Stimulated activated CD4-positive, alpha-beta T cell treated with anti-CD3 and anti-CD28 coated beads, Interleukin-2, amount 100 ng/mL, for 4 hours (primary cell): ENCODE measurements at places on chromosomes 12 and 14.

DNA sequence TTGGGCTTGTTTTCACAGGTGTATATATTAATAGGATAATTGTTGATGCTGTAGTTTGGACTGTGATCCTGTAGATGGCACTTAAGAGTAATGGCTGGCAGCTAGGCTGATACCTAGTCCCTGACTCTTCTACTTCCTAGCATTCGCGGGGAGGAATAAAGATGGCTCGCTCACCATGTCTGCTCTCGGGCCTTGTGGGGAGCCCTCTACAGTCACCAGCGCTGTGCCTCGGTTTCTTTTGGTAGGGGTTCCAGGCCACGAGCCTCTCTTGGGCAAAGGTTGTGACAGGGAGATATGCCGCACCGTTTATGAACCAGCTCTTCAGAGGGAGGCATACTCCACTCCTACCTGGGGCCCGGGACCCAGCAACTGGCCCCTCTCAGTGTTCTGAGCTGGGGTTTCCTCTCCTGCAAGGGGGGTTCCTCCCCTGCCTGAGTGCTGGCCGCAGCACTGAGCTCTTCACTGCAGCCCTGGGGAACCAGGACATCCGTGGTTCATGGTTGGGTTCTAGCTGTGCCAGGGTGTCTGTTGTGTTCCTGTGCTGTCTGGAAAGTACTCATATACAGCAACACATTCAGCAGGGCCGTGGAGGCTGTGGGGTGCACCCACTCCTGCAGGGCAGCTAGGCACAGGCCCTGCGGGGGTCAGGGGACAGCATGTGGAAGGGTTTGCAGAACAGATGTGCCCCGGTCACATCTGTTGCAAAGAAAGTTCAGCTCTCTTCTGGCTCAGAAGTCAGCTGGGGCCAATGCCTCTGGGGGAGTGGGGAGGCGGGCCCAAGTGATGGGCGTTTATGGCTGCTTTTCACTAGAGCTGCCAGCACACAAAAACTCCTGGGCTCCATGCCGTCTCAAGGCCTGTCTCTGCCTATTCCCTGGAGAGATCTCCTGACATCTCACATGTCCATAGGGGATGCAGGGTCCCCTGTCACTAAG is 147.9 kb downstream of the PPFIA2 start:
- DNase-seq = no peak

DNA sequence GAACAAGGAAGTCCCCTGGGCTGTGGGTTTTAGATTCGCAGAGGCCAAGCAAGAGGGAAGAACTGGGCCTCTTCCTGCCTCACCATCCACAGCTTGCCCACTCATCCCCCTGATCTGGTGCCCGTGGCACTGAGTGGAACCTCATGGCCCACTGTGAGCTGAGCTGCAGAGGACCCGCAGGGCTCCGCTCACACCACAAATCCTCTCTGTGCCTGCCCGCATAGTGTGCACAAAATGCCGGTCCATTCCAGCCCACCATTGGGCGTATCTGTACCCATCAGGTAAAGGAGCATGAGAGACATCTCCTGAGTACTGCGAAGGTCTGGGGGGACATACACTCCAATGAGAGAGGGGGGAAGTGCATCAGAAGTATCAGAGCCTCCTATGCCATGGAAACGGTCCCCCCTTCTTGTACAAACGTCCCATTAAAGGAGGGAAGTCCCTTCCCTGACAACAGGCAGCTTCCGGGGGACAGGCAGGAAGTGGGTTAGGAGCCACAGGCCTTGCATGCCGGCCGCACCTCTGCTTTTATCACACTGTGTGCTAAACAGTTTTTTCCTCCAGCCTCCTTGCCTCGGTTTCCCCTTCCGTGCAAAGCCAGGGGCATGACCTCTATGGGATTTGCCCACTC is 309.4 kb upstream of the DIO3 start:
- no peak for DNase-seq

- no peak for DNase-seq
Observed at GRCh38 chr12:89574736-89575208, 48.9 kb upstream of the POC1B start.

- DNase-seq = no peak
Observed at GRCh38 chr12:90978117-90978770, 23.3 kb upstream of the CCER1 start.

DNA sequence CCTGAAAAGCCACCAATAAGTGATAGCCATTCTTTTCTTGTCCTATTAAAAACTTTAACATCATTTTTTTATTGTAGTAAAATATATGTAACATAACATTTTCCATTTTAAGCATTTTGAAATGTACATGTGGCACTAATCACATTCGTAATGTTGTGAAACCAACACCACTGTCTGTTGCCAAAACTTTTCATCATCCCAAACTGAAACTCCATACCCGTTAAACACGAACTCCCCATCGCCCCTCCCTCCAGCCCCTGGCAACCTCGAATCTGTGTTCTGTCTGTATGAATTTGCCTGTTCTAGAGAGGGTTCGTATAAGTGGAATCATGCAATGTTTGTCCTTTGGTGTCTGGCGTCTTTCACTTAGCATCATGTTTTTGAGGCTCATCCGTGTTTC is 75.9 kb downstream of the CCDC92 start:
- DNase-seq = no peak

GRCh38 chr12:75591628-75592027 is 80.2 kb upstream of the KRR1 start:
- DNase-seq = no peak

DNA sequence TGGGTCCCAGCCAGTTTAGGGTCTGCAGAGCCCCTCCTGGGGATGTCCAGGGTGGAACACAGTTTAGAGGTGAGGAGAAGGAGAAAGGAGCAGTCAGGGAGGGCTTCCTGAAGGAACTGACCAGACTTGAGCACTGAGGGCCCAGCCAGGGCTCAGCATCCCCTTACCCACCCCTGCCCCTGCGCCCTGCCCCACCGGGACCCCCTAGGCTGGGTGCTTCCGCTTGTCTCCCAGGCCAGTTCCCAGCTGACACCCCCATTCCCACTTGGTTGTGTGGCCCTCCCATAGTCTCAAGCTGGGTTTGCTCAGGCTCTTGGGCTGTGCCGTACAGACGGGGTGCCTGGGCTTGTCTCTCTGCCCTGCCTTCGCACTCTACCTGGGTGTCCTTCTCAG is 26.3 kb upstream of the KIF26A start:
- no peak for DNase-seq

GRCh38 chr14:91893669-91894068 is 26.3 kb upstream of the TC2N start:
- DNase-seq = no peak

DNA sequence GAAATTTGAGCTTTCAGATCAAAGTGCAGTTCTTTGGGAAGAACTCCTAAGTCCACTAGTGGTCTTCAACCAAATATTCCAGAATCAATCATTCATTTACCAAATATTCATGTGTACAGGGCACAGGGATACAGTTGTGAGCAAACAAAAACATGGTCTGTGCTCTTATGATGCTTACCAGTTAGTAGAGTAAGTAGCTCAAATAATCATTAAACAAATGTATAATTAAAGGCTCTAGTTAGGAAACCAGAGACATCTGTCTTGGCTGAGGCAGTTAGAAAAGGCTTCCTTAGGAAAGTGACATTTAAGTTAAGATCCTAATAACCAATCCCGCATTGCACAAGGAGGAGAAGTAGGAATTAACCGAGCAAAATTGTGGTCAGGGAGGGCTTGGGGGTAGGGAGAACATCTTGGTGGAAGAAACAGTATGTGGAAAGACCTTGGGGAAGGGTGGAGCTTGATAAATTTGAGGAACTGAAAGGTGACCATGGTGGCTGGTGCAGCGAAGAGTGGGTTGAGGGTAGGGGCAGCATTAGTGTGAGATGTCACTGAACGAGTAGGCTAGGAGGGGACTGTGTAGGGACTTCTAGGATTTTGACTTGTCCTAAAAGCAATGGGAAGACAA is 40.0 kb downstream of the PEBP1 start:
- no peak for DNase-seq

- DNase-seq = no peak
Observed at GRCh38 chr14:93789228-93790130, 1.2 kb upstream of the PRIMA1 start.

DNA sequence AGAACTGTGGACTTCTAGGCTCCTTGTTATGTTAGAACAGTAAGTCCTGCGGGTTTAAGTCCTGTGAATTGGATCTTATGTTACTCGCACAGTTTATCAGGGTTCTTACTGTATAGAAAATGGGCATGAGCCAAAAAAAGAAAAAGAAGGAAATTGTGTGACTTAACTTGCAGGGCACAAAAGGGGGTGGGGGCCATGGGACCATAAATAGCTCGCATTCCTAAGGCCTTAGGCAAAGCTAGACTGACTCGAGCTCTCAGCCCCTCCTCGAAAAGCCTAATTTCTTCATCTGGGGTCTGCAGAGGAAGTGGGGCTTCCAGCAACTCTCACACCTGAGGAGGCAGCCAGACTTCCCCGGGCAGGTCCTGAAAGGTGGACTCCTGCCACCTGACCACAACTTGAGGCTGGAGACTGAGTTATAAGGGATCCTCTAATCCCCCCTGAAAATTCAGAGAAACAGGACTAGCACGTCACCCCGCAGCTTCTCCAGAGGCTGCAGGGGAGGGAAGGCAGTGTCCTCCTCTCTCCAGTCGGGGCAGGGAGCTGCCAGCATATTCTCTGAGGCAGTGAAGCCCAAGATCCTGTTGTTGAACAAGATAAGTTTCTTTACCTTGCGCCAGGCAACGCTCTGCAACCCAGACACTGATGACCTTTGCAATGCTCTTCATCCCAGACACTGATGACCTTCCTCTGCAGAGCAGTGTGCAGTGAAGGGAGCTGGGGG is 280.5 kb downstream of the PCNX1 start:
- DNase-seq = no peak

DNA sequence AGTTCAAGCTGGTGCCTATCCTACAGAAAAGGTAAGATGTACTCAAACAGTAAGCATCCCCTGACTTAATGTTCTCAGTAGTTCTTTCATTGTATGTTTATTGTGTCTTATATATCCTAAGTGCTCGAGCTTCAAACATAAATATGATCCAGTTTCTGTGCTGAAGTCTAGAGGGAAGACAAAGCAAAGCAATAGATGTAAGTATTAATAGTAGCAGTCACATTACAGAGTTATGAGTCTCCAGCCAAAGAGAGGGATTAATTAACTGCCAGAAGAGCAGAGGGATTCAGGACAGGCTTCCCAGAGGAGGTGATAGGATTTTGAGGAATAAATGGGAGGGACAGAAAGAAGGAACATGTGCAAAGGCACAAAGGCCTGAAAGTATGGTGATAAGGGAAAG is 1.4 kb downstream of the NGDN start:
- no peak for DNase-seq

- DNase-seq = no peak
Observed at GRCh38 chr12:131092901-131093603, 139.3 kb downstream of the ADGRD1 start.

DNA sequence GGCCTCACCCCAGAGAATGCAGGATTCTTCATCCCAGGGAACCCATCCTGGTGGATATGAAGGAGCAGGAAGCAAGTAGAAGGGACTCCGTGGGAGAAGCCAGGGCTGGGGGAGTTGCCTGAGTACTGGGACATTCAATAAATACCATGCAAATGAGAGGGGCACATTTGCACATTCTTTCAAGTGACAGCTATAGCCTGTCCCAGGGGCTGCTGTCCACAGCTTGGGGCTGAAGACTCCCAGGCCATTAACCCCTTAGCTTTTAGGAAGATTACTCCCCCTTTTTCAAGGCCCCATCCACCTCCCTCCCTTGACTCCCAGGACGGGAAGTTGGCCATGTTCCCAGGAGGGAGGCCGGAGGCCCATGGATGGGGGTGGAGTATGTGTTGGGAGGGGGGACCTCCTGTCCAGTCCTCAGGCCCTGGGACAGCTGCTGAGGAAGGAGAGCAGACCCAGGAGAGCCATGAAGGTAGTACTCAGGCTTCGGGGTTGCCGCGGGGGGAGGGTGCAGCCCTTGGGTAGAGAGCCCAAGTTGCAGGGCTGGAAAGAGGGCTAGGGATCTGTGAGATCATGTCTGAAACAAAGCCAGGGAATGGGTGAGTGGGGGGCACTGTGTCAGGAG is 974 bp upstream of the TNS2 start:
- no peak for DNase-seq

DNA sequence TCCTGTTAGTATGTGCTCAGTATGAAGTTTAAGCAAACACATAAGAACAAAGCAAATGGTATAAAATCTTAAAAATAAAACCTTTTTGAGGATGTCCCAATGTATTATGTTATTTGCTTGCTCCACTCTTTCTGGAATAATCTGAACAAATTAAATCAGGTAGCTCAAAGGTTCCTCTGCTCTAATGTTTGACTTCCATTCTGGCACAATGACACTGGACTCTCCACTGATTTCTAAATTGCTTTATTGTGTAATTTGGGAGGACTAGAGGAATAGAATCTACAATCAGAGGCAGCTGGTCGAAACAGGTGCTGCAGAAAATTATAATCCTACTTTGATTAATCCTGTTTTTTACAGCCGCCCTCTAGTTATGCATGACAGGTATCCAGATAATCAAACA is 523.7 kb upstream of the FOXG1 start:
- DNase-seq = no peak

DNA sequence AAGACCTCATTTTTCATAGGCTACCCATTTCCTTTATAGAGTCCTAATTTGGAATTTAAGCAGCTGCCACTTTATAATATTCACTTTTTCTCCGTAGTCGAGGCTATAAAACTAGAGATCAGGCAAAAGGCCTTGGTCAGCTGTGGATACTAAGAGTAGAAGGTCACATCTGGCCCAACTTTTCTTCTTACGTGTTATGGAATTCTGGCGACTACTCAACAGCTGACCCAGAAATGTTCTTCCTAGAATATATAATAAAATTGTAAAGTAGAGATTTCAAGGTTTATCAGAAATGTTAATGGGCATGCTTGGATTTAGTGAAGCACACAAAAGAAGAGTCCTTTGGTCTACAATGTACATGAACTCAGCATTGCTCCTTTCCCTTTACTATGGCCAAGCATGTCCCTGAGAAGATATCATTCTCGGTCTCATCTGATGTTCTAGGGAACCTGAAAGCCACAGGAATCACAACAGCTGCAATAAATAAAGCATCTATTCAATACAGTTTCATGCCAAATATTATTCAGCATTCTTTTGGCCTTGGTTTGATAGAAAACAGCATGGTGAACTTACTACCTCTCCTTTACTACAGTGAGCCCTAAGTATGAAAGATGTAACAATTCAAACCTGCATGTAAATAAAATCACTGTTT is 261.4 kb upstream of the NPAS3 start:
- DNase-seq = no peak
